NCI-H187 (cell line): ENCODE measurements at places on chromosomes 13 and 19.
A peak's percentile ranks its signal among the peaks of the same experiment; 100 is the strongest.

GRCh38 chr19:16902545-16902944 lies 13.7 kb downstream of the F2RL3 start:
- DNase-seq = no peak

GRCh38 chr19:2337329-2337707 lies 8.8 kb downstream of the SPPL2B start:
- DNase-seq = no peak

DNA sequence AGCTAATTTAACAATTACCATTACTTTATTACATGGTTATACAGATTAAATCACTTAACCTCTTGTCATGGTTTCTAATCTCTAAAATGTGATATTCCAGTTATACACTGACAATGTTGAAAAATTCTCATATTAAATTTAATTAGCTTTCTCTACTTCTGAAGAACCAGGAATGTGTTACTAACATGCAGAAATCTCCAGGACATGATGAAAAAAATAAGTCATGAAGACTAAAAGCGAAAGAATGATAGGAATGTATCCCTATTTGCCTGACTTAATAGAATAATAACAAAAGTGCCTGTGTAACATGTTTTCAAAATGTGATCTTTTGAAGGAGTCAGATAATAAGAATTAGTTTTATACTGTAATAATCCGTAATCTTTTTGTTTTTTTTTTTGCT lies 2823.7 kb upstream of the PCDH20 start:
- DNase-seq = no peak

GRCh38 chr19:56114051-56114777 lies 6.9 kb downstream of the ZNF787 start:
- no peak for DNase-seq

DNA sequence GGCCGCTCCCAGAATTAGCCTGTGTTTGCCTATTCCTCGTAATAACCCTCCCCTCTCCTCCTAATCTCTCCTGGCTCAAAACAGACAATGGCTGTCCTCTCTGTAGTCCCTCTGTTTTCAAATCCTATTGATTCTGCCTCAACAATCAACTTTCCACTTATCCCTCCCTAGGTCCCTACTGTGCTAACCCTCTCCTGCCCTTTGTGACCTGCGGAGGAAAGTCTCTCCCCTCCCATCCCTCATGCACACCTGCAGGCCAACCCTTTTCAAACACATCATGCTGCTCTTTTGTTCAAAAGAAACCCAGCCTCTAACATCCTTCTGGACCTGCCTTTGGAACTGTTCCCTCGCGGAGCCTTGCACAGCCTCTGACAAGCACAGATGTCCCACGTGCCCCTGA lies 37.3 kb downstream of the CILP2 start:
- no peak for DNase-seq

DNA sequence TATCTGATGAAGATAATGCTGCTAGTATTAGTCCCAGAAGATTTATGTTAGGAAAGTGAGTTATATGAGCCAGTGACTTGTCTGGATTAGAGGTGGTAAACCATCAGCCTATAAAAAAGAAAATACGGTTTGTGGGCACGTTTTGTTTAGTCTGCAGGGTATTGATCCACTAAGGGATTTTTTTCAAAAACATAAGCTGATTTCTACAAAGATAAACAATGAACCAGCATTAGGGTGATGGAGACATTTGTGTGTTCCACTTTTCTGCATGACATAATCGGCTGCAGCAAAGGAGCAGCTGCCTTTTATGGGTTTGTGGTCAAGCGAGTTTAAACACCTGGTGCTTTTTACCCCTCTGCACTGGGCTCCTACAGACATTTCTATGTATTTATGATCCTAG lies 836.4 kb upstream of the GPC6 start:
- DNase-seq = peak; percentile 89

GRCh38 chr13:102207680-102208342 lies 194.0 kb downstream of the FGF14 start:
- no peak for DNase-seq

DNA sequence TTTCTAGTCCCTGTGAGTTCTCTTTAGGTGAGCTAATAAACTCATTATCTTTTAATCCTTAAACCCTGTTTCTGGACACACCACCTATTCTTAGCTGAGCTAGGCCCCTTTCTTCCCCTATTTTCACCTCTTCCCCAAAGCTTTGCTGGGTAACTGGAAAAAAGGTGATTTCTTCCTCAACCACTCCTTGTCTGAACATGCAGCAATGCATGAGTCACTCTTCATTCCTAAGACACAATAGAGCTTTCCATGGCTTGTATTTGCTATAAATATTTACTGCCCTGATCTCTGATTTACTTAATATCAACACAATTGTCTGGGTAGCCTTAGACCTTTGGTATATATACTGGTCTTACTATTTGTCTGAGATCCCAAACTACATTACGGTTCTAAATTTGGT lies 370.9 kb downstream of the KLF5 start:
- no peak for DNase-seq

- peak; percentile 25 for DNase-seq
Observed at GRCh38 chr13:78601124-78601873, 2.1 kb downstream of the POU4F1 start.

DNA sequence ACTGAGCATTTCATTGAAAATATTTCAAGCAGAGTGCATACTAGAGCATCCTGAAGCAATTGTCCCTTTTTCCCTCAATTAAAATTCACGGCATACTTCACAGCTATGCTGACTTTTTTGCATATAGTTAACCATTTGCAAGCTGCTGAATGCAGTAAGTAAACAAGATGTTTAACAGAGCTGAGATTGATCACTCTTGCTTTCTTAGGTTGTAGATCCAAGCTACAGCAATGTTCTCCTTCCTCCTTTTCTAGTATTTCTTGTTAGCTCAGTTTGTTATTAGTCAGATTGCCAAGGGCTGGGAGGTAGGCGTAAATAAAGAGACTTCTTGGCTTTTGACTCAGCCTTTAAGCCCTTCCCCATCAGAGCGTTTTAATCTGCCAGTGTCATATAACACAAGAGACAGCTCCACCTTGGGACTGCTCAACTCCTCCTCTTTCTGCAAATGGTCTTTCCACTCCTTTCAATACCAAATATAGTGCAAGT lies at the start of gene SLITRK6:
Gene SLITRK6 (minus strand): TSS at position 323 of the 486 bp plus-strand sequence. CDS start 2,911 bp downstream, outside the sequence.
- no peak for DNase-seq

GRCh38 chr19:46429999-46430398 lies 1.3 kb upstream of the PNMA8C start:
- no peak for DNase-seq

DNA sequence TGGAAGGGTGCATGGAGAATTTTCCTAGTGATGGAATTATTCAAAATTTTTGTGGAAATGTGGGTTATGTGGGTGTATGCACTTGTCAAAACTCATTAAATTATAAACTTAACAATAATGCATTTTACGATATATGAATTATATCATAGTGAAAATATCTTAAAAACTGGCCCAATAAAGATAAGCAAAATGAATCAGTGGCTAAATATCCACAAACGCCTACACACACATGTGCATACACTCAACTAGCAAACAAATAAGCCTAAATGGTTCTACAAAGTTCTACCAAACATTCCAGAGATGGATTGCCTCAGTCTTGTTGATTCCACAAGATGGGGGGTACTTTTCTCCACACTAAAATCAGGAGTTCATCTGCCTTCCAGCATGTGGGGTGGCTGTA lies 349.5 kb downstream of the TSHZ3 start:
- no peak for DNase-seq

GRCh38 chr19:1223018-1223855 lies 14.6 kb downstream of the CBARP start:
- DNase-seq = no peak

DNA sequence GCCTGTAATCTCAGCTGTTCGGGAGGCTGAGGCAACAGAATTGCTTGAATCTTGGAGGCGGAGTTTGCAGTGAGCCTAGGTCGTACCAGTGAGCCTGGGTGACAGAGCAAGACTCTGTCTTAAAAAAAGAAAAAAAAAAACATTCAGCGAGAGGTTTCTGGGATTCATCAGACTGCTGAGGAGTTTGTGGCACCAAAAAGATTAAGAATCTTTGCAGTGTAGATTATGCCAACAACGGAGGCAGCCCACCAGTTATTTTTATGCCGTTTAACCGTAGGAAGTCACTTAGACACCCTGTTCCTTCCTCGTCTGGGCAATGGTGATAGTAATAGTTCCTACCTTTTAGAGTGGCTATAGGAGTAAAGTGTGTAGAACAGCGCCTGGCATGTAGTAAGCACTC lies 2.5 kb downstream of the COX6B1 start:
- no peak for DNase-seq

DNA sequence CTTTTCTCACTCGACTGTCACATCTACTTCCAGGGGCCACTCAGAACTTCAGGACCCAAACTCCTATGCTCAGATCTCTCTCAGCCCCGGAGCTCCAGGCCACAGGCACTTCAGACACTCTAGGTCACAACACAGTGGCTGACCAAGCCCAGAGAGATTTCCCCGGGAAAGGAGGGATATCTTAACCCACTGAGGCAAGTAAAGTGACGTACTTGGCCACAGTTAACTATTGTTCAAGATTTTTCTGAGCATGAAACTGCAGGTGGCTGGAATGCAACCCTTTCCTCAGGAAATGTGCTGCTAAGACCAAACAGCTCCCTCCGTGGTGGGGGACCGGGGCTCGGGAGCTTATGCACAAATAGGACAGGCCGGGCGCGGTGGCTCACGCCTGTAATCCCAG lies 23.9 kb downstream of the OPA3 start:
- DNase-seq = no peak

DNA sequence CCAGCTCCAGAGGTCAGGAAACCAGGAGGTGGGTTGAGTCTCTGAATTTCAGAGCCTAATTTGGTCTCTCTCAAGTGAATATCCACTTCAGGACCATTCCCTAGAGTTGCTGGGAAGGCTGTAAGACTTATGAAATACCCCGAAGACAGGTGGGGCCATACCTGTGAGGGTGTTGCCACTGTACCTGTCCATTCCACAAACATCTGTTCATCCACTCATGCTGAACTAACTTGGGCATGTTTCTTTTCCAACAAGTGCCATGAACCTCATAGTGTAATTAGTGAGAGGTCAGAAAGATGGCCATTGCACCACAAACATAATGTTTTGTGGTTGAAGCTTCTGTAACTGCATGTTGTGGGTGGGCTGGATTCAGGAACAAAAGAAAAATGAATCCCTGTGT lies 7.8 kb downstream of the ILF3 start:
- DNase-seq = no peak

GRCh38 chr19:8149261-8150094 lies at the start of gene FBN3:
Gene FBN3, minus strand, starts transcription at chr19:8149592. Its CDS starts 2,112 bp downstream, at chr19:8147480.
- DNase-seq = no peak

- DNase-seq = no peak
Observed at GRCh38 chr13:51733374-51734298, 70.3 kb downstream of the DHRS12 start.

DNA sequence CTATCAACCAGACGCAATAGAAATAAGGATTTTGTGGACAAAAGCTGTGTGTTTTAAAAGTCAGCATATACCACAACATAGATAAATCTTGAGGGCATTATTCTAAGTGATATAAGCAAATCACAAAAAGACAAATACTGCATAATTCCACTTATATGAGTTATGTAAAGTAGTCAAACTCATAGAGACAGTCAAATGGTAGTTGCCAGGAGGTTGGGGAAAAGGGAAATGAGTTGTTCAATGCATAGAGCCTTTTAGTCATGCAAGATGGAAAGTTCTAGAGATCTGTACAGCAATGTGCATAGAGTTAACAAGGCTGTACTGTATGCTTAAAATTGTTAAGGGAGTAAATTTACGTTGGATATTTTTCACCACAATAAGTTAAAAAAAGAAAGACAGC lies 244.7 kb downstream of the DCT start:
- DNase-seq = no peak

DNA sequence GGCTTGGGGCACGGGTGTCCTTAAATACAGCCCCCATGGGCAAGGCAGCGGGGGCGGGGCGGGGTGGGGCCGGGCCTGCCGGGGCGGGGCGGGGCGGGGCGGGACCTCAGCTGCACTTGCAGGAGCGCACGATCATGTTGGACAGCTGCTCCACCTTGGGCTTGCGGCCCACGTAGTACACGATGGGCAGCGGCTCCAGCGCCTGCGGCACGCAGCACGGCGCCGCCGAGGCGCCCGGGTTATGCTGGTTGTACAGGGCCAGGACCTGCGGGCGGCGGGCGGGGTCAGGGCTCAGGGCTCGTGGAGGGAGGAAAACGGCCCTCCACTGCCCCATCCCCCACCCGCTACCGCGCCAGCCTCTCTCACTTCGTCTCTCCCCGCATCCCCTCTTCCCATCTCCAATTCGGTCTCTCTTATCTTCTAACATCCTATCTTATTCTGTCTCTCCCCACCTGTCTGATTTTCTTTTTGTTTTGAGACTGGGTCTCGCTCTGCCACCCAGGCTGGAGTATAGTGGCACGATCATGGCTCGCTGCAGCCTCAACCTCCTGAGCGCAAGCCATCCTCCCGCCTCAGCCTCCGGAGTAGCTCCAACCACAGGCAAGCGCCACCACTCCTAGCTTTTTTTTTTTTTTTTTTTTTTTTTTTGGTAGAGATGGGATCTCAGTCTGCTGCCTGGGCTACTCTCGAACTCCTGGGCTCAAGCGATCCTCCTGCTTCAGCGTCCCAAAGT lies 21.1 kb downstream of the CCDC97 start:
- no peak for DNase-seq

DNA sequence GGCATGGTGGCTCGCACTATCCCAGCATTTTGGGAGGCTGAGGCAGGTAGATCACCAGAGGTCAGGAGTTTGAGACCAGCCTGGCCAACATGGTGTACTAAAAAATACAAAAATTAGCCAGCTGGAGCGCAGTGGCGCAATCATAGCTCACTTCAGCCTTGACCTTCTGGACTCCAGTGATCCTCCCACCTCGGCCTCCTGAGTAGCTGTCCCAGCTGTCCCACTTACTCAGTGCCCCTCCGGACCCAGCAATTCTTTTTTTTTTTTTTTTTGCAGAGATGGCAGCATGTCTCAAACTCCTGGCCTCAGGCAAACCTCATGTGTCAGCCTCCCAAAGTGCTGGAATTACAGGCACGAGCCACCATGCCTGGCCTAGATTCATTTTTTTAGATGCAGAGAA lies 2.3 kb upstream of the ADAT3 start:
- no peak for DNase-seq

- DNase-seq = peak; percentile 74
Observed at GRCh38 chr19:17830567-17831418, 9.5 kb upstream of the INSL3 start.

- no peak for DNase-seq
Observed at GRCh38 chr19:32396046-32396652, 9.4 kb upstream of the DPY19L3 start.

DNA sequence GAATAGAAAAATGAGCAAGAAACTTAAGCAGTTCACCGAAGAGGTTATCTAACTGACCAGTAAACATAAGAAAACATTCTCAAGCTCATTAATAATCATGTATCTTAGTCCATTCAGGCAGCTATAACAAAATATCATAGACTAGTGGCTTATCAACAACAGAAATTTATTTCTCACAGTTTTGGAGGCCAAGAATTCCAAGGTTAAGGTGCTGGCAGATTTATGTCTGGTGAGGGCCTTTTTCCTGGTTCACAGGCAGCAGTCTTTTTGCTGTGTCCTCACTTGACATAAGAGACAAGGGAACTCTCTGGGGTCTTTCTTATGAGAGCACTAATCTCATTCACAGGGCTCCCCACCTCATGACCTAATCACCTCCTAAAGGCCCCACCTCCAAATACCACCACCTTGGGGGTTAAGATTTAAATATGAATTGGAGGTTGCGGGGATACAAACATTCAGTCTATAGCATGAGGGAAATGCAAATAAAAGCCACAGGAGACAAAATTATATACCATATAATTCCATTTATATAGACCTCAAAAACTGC lies 123.6 kb downstream of the ZAR1L start:
- no peak for DNase-seq
